Stimulated activated CD4-positive, alpha-beta T cell treated with anti-CD3 and anti-CD28 coated beads, Interleukin-1b, Interleukin-23, amount 100 ng/mL, for 1 hour (primary cell): ENCODE measurements at places on chromosomes 3 and 15.

- no peak for DNase-seq
Observed at GRCh38 chr15:84973492-84974460, 7.9 kb upstream of the PDE8A start.

DNA sequence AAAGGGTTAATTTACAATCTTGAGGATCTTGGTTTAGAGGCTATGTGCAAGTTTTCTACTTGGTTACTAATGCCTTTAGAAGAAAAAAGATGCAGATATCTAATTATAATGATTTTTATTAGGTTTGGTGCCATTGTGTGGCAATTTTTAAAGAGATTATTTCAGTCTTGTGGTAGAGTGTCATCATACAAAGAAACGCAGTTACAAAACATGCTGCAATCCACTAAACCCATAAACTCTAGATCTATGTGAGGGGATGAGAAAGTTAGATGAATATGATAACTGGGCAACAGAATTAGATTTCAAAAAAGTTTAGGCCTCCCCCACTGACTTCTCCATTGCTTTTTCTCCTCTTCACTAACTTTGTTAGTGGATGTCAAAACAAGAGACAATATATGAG is 106.0 kb downstream of the ARPP21 start:
- no peak for DNase-seq

DNA sequence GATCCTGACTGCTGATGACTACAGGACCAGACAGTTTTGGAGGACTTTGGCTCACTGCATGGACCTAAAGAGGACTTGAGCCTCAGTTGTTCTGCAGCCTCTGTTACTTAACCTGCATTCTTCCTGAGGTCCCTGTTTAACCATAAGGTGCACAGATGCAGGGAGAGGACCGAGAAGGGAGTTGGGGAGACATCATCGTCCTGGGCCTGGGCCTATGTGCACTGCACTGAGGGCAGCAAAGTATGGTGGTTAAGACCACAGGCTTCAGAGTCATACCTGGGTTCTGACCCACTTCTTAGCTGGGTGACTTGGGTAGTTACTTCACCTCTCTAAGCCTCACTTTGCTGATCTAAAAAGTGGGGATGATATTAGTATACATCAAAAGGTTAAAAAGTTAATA is 21.9 kb downstream of the KY start:
- no peak for DNase-seq

DNA sequence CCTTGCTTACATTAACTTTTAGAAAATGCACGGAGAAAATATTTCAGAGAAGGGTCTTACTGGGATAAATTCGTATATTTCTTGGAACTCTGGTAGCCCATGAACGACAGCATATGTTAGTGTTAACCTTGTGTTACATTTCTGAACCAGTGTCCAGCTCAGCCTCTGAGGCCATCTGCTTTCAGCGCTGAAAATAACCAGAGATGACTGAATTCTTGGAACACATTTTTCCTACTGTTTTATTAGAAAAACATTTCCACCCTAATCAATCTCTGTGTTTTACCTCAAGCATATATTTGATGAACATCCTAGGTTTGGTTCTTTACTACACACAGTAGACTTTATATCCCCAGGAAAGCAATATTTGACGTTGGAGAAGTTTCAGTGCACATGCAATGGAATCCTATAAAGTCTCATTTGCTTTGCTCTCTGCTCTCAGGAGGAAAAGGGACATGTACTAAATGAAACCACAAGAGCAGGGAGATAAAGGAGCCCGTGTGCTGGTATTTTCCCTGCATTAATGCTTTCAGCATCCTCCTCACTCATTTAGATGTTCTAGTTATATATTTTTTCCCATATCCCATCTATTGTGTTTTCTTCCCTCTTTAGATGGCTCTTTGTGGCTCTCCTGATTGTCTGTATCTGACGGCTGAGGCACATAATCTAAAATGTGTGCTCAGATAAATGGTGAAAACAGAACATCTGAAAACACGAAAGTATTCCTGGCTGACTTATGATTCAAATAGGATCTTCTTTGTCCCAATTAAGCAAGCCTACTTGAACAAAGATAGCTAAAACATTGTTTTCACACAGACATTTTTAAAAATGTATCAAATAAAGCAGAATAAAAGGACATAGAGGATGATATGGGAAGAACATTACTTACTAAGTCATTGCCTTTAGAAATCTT is 151.7 kb upstream of the KCNMB2 start:
- no peak for DNase-seq

DNA sequence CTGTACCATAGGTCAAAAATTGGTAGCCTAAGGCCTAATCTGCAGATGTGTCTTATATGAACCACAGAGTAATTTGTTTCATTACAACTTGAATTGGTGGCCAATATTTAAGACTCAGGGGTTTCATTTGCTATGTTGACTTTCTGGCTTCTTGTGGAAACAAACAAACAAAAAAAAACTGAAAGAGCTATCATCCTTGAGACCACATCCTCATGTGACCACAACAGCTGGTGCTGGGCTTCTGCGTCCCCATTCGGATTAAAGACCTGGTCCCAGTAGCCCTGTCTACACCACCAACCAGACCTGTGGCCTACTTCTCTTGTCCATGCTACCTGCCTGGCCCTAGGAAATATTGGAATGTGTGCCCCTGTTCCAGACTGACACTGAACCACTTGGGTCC is 61.7 kb downstream of the STRIT1 start:
- no peak for DNase-seq

- DNase-seq: no peak
Observed at GRCh38 chr3:103968751-103969150, 1398.0 kb upstream of the ALCAM start.

DNA sequence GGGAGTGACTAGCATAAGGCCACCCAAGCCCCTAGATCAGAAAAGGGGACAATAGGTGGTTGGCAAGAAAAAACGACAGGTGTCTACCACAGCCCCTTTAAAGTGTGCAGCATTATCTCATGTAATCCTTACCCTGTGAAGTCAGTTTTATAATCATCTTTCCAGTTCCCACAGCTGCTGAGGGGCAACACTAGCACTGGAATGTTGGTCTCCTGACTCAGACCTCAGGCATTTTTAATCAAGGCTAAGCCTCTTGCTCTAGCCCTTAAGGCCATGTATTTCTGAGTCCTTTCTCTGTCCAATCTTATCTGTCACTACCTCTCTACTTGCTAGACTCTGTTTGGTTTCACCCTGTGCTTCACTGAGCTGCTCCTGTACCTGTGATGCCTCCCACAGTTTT is 171.7 kb downstream of the TLE3 start:
- DNase-seq: no peak

DNA sequence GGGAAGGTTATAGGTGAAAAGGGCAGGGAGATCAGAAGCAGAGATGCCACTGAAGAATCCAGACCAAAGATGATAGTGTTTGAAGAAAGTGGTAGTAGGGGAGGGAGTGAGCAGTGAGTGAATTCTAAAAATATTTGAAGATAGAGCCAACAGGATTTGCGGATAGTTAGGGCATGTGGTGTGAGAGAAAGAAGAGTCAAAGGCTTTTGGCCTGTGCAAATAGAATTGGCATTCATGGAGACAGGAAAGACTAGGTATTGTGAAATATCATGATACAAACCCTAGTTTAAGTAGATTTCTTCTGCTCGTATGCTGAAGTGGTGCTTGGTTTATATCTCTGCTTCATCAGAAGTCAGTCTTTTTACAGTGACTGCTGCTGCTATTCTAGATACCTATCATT is 224.2 kb upstream of the CFAP20DC start:
- DNase-seq: no peak

GRCh38 chr15:51098331-51098619 is 3.6 kb upstream of the TNFAIP8L3 start:
- no peak for DNase-seq

GRCh38 chr3:54384279-54384678 is 261.9 kb downstream of the CACNA2D3 start:
- no peak for DNase-seq

GRCh38 chr3:131329774-131330173 is 51.8 kb upstream of the NUDT16 start:
- no peak for DNase-seq

- no peak for DNase-seq
Observed at GRCh38 chr3:165983284-165983683, 146.1 kb upstream of the BCHE start.

DNA sequence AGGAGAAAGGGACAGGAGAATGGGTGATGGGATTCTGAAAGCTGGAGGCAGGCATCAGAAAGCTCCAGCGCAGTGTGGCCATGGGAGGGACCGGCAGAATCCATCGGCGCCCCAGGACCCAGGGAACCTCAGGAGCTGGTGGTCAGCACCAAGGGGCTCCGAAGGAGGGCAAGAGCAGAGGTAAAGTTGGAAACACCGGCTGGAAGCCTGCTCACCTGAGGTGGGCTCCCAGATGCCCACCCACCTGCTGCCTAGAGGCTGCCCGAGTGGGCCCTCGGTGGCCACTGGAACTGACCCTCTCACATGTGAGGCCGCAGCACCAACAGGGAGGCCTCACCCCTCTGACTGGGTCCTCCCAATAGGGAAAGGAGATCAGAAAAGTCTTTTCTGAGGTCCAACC is 10.3 kb upstream of the ZXDC start:
- DNase-seq: no peak

GRCh38 chr3:47245271-47245670 is 37.3 kb downstream of the KIF9 start:
- DNase-seq: no peak

- DNase-seq: no peak
Observed at GRCh38 chr15:67137951-67138848, 72.8 kb downstream of the SMAD3 start.

DNA sequence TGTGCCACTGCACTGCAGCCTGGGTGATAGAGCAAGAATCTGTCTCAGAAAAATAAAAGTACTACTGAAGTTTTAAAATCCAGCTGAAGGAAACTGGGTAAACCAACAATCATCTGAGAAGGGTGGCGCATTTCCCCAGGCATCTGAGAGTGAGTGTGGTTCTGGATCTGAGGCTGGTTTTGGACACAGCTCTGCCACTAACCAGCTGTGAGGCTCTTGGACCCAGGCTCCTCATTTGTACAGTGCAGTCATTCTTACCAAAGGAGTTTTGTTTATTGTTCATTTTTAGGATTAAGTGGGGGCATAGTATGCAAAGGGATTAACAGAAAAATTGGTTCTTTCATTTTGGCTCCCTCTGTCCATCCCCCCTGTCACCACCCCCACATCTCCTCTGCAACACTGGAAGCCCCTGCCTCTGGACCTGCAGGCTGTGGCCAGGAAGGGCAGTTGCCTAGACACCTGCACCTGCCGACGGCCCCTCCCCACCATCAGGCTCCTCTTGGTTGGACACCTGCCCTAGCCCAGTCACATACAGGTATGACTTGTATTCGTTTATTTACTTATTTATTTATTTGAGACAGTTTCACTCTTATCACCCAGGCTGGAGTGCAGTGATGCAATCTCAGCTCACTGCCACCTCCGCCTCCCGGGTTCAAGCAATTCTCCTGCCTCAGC is 8.8 kb downstream of the NUP210 start:
- DNase-seq: no peak

DNA sequence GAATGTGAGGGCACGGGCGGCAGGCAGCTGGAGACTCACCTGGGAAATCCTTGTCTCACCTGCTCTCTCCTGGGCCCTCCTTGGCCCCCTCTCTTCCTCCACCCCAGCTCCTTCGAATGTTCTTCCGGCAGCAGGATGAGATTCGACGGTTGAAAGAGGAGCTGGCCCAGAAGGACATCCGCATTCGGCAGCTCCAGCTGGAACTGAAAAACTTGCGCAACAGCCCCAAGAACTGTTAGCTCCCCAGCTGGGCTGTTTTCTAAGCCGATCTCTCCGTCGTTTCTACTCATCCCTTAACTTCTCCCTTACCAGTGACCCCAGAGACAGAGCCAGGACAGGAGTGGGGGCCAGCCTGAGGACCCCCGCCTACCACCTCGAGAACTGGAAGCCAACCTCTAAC is 95.0 kb downstream of the ANP32A start:
- no peak for DNase-seq

DNA sequence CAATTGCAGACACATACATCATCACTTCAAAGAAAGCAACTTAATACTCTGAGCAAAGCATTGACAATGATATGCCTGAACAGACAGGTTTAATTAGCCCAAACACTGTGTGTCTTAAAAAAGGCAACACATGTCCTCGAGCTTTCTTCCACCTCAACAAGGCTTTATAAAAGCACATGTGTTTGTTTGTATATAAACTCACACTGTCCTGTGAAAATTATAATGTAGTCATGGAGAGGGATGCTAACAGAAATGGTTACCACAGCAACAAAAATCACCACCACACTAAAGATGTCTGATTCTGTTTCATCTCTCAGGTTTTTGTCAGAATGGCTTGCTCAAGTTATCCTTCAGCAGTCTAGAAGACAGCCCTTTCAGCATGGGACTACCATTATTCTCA is 314.7 kb downstream of the MAGI1 start:
- no peak for DNase-seq

DNA sequence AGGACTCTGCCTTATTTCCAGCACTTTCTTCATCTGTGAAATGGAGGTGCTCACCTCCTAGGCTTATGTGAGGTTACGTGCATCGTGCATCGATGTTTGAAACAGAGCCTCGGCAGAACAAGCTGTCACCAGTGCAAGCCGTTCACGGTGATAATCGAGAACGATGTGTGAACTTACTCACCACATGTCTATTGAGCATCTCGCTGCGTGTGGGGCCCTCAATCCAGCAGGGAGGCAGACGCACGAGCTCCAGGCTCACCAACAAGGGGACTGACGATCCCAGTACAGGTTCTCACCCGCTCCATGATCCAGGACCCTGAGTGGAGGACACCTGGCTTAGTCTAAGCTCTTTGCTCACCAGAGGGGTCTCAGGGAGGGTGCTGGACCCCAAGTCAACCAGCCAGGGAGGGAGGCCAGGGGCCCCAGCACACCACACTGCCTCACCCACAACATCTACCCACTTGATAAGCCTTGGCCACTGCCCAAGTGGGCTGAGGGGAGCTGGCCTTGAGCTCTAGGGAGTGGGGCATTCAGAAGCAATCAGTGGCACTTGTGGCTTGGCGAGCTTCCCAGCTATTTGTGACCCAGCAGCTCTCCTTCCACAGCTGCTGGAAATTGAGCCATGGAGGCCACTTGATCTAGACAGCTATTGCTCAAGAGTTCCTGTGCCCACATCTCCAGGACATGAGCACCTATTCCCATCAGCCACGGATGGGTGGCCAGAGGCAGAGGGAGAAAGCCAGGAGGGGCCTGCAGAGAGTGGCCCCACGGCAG is 34.4 kb upstream of the SLC6A1 start:
- no peak for DNase-seq

- no peak for DNase-seq
Observed at GRCh38 chr15:41080144-41080543, 35.9 kb downstream of the INO80 start.

- DNase-seq: no peak
Observed at GRCh38 chr3:10173926-10174435, 9.3 kb downstream of the IRAK2 start.
